Cortex of kidney (tissue), 1 donor: ENCODE measurements at places on chromosomes 6 and 20.

DNA sequence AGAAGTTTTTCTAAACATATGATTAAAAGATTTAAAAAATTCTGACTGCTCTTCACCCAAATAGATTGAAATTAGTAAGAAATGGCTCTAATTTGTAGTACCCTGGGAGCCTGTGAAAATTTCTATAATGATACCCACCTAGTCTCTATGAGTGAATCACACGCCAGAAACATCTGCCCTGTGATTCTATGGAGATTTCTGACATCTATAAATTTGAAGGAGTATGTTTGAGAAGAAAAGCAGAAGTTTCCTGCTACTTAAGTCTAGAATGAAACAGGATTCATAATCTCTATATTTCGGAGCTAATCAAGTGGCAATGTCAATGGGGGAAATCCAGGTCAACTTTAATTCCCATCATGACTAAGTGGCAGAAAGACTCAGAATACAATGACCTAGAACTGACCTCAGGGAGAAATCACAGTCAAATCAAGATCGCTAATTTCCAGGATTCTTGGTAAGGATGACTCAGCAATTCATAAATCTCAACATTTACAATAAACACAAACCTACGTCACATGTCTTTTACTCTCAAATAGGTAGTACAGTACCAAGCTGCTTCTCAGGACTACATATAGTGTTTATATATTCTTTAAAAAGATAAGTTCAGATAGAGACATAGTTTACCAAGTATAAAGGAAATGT is 186.2 kb upstream of the TNFAIP3 start:
- no peak for DNase-seq

GRCh38 chr6:105452376-105452775 is 49.5 kb upstream of the PREP start:
- DNase-seq = no peak

GRCh38 chr20:48649104-48649626 is 178.6 kb downstream of the PREX1 start:
- DNase-seq = no peak

DNA sequence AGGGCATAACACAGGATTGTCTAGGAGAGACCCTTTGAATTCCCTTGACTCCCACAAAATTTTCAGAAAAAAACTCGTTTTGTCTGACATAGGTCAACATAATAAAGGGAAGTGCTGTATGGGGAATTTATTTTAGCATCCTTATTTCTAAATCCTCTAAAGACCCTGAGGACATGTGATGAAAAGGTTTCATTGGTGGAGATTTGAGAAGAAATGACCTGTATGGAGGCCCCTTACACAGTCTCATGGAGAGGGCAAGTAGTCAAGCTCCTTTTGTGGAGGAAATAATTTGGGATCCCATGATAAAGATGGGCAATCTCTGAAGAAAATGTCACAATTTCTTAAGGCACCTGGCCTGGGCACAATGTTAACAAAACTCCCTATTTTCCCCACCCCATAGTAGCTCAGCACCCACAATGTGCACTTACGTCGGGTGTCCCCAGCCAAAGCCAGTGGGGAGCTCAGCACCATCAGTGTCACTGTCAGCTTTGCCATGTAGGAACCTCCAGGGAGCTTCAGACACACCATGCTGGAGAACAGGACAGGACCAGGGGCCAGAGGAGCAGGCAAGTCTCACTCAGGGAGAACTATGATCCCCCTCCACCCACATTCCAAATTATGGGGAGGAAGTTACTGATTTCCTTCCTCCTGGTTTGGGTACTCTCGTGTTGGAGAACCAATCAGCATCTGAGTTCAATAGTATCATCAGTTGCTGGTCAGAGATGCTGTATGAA is at the start of gene HLA-DRB5:
Gene HLA-DRB5, minus strand, starts transcription at position 591 of the 734 bp plus-strand sequence. Its CDS starts 63 bp downstream, at position 528.
- DNase-seq = no peak

GRCh38 chr6:165231581-165232561 is 77.5 kb downstream of the C6orf118 start:
- DNase-seq = no peak

DNA sequence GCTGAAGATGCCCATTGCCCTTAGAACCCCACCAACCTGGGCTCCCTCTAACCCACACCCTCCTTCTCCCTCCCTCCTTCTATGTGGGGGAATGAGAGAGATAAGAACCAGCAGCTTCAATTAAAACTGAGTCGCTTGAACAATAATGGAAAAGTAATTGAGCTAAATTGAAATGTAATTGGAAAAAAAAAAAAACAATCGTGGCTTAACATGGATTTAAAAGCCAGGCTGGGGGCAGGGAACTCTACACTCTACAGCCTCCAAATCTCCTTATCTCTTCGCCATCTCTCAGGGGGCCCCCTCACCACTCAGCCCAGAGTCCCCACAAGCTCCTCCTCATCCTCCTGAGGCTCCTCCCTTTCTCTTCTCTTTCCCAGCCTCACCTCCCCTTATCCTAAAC is 83.2 kb downstream of the MDGA1 start:
- DNase-seq = no peak

GRCh38 chr6:89585154-89585553 is 53.4 kb downstream of the LYRM2 start:
- no peak for DNase-seq

GRCh38 chr6:116783852-116784251 is 18.3 kb upstream of the FAM162B start:
- no peak for DNase-seq

GRCh38 chr6:3653528-3654070 is 97.9 kb downstream of the PXDC1 start:
- no peak for DNase-seq

DNA sequence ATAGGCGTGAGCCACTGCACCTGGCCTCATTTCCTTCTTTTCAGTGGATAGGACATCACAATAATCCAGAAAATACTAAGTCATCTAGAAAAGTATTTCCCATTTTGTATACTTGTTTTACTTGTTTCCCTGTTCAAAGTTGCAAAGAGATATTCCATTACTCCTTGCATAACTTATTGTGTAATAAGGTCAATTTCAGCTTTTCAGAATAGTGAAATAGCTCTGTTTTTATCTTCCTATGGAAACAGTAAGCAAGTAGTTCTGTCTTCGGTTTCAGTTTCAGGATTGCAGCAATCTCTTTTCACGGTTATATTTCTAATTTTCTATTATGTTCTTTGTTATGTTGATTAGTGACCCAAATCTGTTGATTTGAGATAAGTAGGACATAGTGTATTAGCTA is 6.0 kb downstream of the STX11 start:
- no peak for DNase-seq

DNA sequence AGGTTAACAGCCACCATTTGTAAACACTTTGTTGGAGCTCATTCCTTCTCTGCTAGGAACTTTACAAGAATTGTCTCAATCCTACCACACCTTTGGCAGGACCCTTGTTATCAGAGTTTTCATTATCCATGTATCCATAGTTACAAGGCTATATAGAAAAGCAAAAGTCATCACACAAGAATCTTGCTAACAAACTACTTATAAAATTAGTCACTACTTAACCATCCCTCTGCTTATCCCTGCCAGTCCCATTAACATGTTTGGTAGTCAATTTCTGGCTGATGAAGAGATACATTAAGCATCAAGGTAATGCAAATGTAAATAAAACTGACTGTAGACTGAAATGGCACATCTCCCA is 10.4 kb downstream of the ZSWIM3 start:
- DNase-seq = no peak

DNA sequence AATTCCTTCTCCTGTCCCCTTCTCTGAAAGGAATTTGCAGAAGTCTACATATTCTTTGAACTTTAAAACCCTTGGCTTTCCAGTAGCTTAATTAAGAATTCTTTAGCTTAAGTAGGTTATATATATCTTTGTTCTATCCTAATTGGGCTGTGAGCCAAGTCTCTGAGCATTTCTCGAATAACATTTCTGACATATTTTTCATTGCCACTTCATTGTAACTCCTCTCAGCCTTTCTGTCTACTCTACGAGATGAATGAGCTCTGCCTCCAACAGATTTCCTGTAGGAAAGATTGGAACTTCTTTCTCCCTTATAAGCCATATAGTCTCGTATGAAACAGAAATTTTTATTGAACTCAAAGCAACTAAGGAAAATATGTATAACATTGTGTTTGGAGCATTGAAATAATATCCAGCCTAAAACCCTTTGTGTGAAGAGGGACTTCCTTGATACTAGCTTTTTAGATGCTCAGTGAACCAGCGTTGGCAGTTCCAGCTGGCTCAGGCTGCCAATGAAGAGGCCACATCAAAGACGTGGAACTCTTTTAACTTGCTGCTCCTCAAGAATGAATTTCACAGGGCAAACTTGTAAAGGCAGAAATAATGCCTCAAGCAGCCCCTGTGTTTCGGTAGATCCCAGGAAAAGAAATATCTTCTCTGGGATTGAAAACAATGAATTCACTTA is 87.7 kb upstream of the NOX3 start:
- no peak for DNase-seq

DNA sequence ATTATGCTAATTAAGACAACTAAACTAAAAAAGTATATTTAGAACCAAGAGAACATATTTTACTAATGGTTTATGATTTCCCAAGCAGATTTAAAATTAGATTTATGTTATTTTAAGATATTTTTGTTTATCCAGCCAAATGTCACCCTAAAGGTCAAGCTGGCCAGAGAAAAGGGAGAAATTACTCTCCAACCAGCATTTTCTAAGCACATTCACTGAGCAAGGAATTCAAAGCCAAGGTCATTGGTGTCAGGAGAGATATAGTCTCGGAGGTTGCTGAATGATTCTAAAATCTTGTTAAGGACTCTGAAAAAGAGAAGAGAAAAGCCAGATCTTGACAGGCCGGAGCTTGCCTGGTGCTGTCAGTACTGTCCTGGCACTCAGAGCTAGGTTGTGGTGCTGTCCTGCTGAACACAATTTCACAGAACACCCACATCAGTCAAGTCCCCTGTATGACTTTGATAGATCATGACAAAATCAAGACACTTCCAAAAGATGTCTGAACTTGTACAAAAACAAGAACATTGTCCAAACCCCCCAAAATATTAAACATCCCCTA is 222.3 kb upstream of the SMLR1 start:
- no peak for DNase-seq

- no peak for DNase-seq
These were observed 67.8 kb upstream of the RALY start for GRCh38 chr20:33925867-33926266.

GRCh38 chr6:118859517-118860064 is 34.4 kb upstream of the ASF1A start:
- DNase-seq = no peak

DNA sequence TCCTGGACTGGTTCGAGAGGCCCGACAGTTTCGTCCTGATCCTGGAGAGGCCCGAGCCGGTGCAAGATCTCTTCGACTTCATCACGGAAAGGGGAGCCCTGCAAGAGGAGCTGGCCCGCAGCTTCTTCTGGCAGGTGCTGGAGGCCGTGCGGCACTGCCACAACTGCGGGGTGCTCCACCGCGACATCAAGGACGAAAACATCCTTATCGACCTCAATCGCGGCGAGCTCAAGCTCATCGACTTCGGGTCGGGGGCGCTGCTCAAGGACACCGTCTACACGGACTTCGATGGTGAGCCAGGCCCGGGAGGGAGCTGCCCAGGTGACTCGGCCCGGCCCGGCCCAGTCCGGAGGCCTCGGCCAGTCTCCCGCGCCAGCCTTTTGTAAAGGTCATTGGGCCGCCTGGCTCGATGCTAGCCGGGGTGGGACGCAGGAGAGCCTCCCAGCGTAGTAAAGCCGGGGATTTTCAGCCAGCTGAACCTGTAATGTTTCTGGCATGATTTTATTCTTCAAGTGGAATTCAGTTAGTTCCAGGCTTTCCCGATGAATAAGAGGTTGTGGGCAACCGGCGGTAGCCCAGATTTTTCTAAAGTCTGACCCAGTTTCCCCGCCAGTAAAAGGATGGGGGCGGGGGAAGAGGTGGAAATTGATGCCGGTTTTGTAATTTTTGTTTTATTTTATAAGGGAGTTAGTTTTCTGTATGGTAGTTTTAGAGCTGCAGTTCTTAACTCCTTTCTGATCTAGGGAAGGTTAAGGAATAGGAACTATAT is 1.4 kb downstream of the PIM1 start:
- DNase-seq = no peak

DNA sequence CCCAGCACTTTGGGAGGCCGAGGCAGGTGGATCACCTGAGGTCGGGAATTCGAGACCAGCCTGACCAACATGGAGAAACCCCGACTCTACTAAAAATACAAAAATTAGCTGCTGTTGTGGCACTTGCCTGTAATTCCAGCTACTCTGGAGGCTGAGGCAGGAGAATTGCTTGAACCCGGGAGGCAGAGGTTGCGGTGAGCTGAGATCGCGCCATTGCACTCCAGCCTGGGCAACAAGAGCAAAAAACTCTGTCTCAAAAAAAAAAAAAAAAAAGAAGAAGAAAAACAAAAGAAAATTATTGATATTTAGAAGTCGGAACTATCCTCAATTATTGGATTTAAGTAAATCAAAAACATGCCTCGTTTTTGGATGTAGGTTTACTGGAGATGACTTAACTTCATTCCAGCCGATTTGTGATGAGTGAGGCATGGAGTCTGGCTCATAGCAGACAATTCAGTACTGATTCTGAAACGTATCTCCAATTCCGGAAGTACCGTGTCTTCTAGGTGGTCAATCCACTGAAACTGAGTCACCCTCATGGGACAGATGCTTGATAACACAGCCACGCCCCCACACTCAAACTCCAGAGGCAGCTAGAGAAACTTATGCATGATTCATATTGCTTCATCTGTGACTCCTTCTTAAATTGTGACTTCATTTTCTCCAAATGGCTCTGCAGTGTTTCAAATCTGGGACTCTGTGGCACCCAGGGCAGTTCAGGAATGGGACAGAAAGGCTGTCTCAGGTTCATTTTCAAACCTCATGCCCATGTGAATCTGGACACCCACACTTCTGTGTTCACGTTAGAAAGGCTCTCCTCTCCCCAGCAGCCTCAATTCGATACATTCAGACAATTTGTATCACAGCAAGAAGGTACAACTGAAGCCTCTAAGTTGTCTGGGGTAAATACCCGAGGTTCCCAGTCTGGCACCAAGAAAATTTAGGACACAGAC is 110.4 kb upstream of the ARMC2 start:
- DNase-seq = no peak

DNA sequence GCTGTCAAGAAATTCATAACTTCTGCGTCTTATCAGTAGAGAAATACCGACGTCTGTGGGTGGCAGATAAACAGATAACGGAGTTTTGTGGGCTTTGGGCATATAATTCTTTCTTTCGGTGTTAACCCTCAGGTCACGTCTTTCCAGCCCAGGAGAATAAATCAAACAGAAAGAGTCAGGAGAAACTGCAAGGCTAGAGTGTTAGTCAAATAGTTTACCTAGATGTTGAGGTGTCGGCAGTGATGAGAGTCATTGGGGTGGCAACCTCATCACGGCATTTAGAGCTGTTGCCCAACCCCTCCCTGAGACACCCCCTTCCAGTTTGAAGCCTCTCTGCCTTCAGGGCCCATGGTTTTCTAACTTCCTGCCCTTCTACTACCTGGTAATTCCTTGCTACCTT is 49.5 kb downstream of the ADTRP start:
- no peak for DNase-seq

DNA sequence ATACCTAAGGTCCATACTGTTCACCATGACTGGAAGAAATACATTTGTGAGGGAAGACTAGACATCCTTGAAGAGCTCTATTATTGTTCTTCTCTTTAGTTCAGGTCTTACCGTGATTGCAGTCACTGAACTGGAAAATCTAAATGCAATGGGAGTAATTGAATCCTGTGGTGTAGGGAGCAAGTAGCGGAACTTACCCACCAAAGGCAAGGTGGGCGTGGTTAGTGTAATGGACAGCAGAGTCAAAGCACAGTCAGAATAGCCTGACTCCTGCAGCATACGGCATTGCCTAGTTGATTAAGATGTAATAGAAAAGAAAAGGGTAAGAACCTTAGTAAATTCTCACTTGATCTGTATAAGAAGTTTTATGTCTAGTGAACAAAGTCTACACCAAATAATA is 679.7 kb upstream of the EPHA7 start:
- DNase-seq = no peak
